ENCODE measurements at places on chromosomes 7 and 10.

DNA sequence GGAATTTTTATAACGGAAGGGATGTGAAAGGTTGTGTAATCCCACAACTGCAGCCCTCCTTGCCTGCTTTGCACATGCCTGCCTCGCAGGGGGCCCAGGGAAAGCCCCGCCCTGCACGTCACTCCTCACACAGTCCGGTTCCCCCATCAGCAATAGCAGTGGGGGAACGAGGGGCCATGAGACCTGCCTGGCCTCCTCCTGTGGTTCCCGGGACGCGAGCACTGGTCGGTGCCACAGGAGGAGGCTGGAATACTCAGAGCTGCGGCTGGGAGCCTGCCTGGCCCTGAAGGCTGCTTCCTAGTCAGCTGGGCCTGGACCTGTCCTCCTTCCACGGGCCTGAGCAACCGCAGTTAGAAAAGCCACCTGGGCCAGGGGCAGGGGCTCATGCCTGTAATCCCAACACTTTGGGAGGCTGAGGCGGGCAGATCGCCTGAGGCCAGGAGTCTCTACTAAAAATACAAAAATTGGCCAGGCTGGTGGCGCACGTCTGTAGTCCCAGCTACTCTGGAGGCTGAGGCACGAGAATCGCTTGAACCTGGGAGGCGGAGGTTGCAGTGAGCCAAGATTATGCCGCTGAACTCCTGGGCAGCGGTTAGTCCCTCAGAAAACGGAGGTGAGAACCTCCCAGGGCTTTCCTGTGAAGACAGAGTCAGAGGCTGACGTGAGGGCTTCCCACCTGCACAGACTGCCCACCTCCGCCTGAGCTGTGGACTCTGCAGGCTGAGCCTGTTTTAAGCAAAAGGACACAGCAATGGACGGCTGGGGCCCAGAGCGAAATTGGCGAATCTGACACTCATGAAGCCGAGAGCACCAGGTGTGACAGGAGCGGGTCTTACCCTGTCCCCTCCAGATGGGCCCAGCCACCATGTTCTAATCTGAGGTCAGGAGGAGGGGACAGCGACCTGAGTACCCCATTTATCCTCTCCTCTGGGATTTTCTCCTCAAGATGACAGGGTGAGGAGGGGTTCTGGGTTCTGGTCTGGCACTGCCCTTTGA lies 52.9 kb downstream of the VIPR2 start:
- no peak for DNase-seq

GRCh38 chr10:74061104-74061503 lies 63.2 kb downstream of the VCL start:
- no peak for DNase-seq

- no peak for DNase-seq
Observed at GRCh38 chr10:11755512-11756263, 13.5 kb downstream of the ECHDC3 start.

- no peak for DNase-seq
Observed at GRCh38 chr10:124346831-124347230, 71.9 kb downstream of the OAT start.

GRCh38 chr10:31353574-31353973 lies 34.6 kb downstream of the ZEB1 start:
- no peak for DNase-seq

GRCh38 chr10:127869329-127869728 lies 23.4 kb downstream of the CLRN3 start:
- no peak for DNase-seq

DNA sequence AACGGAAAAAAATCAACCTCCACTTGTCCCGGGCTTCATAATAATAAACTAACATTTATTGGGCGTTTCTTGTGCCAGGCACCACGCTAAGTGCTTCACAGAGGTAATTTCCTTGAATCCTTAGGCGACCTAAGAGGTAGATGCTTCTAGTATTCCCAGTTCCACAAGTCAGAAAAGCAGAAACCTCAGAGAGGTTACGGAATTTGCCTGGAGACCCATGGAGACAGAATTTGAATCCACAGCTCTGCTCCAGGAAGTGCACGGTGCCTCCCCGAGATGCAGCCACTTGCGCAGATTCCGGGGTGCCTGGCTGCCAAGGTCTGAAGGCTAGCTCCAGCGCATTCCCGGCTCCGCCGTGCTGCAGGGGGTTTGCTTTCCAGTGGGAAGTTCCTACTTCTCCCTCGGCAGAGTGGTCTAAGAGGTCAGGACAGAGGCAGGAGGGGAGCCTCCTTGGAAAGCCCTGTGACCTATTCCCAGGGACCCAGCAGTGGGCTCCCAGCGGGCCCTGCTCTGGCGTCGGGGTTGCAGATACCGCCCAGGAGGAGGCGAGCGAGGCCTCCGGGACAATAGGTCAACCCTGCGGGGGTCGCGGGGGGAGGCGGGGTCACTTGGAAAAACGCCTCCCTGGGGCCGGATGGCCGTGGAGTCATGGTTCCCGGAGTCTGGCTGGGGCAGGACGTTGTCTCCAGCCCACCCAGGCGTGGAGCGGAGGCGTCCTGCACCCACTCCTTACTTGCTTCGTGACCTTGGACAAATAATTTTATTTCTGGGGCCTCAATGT lies 10.1 kb upstream of the NKX2-3 start:
- no peak for DNase-seq

DNA sequence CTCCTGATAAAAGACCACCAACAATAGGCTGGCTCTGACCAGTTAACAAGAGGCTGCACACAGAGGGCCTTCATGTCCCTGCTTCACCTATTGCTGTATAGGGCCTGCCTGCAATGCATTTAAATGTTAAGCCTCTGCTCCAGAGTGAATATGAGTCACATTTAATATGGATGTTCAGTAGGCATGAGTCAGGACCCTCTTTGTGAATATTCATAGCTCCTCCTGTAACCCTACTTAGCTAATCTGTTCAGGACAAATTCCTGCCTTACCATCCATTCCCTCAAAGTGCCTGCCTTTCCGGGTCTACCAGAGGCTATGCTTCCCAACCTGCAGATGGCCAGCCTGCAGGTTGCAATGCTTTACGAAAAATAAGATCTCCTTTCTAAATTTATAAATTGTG lies 32.5 kb downstream of the ARHGAP22 start:
- DNase-seq = no peak

DNA sequence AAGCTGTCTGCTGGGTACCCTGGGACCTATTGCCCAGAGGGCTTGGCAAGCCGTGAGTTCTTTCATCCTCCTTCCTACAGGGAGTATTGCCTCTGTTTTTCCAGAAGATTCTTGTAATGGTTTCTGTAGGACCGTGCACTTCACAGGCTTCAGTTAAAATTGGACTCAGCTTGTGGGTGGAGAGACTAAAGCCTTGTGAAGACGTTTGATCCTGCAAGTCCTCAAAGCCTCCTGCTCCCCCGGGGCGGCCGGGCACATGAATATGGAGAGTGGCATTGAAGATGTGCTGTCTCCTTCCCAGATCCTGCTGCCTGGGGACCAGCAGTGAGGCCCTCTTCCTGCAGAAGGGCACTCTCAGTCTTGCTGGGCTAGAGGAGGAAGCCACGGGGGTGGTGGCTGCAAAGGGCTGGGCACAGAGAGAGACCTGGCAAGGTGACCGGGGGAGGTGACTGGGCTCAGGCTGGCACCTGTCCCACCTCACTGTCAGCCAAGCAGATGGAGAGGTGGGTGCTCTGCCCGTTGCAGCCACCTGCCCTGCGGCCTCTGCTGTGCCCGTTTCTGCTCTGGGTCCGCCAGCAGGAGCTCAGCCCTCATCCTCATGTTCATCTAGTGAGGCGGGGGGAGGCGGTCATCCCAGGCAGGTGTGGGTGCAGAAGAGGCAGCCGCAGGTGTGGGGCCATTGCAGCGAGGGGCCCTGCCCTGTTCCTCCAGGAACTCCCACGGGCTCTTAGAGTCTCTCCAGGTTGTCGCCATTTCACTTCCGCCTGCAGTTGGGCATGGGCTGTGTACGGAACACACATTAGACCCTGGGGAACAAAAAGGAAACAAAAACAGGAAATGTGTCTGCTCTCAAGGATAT lies 55.7 kb downstream of the TMEM209 start:
- no peak for DNase-seq

GRCh38 chr10:19595212-19595845 lies 220.9 kb upstream of the PLXDC2 start:
- no peak for DNase-seq

- DNase-seq = peak; percentile 7
Observed at GRCh38 chr10:43205681-43206390, 61.0 kb downstream of the RASGEF1A start.

- no peak for DNase-seq
Observed at GRCh38 chr10:24887855-24888231, 64.6 kb downstream of the PRTFDC1 start.

- DNase-seq = no peak
Observed at GRCh38 chr10:25547382-25547781, 372.6 kb downstream of the GPR158 start.

DNA sequence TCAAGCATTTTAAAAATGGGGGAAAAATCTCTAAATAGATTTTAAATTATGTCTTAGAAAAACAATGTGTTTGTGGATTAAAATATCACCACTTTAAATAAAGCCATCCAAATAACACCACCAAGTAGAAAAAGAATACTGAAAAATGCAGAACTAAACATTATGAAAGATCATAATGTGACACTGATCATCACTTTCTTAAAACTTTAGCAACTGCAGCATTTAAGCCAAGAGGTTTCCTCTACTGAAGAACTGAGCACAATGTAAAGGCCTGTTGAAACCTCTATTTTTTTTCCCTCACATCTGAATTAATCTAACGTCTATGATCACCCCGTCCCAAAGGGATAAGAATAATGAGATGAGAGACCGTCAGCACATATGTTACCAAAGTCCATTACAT lies 18.6 kb downstream of the MINDY3 start:
- no peak for DNase-seq

GRCh38 chr10:49598986-49599385 lies 11.1 kb upstream of the SLC18A3 start:
- DNase-seq = no peak

- no peak for DNase-seq
Observed at GRCh38 chr10:77361831-77362230, 275.8 kb downstream of the KCNMA1 start.

GRCh38 chr10:58570307-58570723 lies 57.6 kb downstream of the BICC1 start:
- no peak for DNase-seq

DNA sequence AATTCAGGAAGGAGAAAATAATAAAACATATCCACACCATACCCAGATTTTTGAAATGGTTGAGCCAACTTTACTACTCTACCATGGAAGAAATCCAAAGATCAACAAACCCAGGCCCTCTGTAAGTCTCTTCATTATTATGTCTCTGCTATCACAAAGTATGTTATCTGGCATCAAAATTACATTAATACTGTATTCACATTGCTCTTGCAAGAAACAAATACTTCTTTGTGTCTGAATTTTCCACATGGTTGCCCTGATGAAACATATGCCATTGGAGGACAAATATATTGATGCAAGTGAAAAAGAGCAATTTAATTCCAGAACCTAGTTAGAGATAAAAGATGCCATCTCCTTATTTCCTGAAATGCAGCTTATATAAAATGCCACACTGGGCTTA lies 204.0 kb downstream of the FZD1 start:
- DNase-seq = no peak

DNA sequence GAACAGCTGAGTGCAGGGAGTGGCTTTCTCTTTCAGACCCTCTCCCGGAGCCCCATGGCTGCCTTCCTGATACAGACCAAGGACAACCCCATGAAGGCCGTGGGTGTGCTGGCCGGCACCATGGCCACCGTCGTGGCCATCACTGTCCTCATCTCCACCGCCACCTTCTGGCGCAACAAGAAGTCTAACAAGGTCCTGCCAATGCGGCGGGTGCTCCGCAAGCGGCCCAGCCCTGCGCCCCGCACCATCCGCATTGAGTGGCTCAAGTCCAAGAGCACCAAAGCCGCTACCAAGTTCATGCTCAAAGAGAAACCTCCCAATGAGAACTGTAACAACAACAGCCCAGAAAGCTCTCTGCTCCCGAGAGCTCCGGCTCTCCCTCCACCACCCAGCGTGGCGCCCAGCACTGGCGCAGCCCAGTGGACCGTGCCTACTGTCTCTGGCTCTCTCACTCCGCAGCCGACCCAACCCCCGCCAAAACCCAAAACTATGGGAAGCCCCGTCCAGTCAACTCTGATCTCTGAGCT lies 11.2 kb downstream of the LRIT2 start:
- no peak for DNase-seq

DNA sequence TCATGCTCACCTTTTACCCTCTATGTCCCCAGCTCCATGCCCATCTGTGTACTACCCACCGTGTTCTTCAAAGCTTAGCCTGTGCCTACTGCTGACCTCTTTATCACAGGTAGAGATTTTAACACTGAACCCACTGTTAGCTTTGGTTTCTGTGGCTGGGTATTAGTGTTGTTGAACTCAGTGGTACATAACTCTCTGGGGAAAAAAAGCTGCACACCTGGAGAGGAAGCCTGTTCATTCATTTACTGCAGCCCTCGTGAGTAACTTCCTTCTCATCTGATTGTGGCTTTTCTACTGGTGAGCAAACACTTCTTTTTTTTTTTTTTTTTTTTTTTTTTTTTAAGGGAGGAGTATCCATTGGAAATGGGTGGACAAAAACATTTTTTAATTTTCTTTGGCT lies 326.3 kb downstream of the CCSER2 start:
- no peak for DNase-seq

DNA sequence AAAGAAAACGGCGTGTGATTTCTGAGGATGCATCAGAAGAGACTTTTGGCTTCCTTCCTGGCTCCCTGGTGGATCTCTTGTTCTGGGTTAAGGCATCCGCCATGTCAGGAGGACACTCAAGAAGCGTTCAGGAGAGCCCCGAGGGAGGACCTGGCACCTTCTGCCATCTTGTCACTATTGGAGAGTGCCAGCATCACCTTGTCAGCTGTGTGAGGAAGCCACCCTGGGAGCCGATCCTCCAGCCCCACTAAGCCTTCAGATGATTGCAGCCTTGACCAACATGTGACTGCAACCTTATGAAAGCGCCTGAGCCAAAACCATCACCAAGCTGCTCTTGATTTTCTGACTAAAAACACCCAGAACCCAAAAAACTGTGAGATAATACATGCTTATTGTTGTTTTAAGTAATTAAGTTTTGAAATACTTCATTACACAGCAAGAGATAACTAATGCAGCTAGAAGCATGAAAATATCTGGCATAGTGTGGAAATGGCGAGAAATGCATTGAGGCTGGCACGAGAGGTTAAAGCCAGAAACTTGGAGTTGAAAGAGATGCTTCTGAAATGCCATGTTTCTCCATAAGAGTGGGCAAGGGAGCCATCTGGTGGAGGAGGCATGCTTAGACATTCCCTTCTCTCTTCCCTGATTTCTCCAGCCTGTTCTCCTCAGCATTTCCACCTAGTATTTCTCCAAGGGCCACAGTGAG lies 5.4 kb upstream of the ZFYVE27 start:
- DNase-seq = peak; percentile 48

Measured in activated naive CD4-positive, alpha-beta T cell treated with anti-CD3 and anti-CD28 coated beads, Interleukin-2, amount 50 U/mL, for 16 hours (primary cell).